Endothelial cell of umbilical vein (primary cell): ENCODE measurements at places on chromosomes 7 and 10.

DNA sequence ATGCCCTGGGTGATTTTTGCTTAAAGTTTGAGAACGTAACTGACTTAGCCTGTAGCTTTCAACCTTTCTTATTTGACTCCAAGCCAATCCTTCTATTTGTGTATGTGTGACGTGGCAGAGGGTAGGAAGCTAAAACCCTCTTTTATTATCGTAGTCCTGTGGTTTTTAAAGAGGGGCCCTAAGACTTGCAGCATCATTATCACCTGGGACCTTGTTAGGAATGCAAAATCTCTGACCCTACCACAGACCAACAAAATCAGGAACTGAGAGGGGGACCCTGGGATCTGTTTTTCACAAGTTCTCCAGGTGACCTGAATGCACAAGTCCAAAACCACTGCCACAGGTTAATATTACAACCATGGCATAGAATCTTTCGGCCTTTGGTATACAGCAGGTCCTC lies 80.1 kb downstream of the OSBPL3 start:
- no peak for DNase-seq

- no peak for DNase-seq
Measured at GRCh38 chr10:117925369-117925768, 121.4 kb downstream of the RAB11FIP2 start.

- DNase-seq, result no peak
Measured at GRCh38 chr7:18638594-18639452, 143.3 kb downstream of the HDAC9 start.

DNA sequence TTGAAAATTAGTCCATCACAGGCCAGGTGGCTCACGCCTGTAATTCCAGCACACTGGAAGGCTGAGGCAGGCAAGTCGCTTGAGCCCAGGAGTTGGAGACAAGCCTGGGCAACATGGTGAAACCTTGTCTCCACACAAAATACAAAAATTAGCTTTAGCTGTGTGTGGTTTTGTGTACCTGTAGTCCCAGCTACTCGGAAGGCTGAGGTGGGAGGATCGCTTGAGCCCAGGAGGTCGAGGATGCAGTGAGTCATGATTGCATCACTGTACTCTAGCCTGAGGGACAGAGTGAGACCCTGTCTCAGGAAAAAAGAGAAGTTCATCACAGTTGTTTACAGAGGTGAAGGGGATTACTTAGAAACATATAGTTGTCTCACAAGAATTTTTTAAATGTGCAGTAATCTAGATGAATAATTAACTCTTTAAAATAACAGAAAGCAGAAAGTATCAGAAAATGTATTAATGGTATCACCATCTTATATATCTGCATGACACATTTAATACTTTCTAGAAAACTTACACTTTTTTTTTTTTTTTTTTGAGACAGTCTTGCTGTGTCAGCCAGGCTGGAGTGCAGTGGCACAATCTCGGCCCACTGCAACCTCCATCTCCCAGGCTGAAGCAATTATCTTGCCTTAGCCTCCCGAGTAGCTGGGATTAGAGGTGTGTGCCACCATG lies 8.9 kb downstream of the LCOR start:
- DNase-seq, result peak; percentile 42

DNA sequence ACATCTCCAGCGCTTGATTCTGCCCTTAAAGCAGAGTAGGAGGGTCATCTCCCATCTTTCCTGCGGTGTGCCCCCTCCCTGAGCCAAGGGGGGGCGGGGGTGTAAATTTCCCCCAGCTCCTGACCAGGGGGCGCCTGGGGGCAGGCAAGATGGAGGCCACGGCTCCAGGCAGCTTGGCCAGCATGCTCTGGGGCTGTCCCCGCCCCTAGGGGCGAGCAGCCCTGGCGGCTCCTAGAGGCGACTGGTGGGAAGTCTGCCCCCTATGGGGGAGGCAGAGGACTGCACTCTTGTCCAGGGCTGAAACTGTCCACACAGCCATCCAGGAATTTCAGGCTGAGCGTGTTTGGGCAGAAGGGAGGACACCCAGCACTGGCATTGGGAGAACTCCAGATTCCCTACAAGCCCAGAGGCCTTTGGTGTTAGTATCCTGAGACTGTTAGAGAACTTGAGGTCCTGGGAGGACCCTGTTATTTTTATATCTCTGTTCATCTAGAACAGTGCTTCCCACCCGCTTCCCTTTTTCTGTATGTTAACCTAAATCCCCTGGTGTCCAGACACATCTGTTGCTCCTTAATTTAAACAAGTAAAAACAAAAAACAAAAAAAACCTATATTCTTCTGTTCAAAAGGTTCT lies 4.6 kb downstream of the STRA8 start:
- DNase-seq, result no peak

- DNase-seq, result no peak
Measured at GRCh38 chr7:44438816-44439215, 51.6 kb downstream of the NUDCD3 start.
